ENCODE measurements at places on chromosomes 1 and 21.

GRCh38 chr1:202935844-202936243, 8.8 kb upstream of the KLHL12 start:
- no peak for DNase-seq

DNA sequence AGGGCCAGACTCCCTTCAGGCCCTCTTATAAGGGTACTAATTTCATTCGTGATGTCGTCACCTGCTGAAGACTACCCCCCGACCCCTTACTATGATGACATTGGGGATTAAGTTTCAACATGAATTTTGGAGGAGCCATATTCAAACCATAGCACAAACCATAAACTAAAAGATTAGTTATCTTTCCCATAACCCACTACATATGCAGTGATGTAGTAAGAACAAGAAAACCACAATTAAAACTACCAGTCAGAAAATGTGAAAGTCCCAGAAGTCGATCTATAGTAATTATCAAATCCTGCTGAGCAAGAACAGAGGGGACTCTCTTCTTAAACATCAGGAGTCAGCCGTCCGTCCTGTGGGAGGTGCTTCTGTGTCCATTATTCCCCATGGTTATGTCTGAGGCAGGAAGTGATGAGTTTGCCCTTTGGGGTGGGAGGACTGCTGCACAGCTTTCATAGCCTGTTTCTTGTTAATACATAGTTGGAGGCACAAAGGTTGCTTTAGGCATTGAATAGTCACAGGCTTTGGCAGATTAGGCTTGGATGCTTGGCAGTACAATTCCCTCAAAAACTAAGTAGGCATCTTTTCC, 35.9 kb upstream of the PTGFRN start:
- no peak for DNase-seq

- no peak for DNase-seq
Observed at GRCh38 chr1:172283766-172284165, 136.7 kb upstream of the C1orf105 start.

- no peak for DNase-seq
Observed at GRCh38 chr1:185400052-185400451, 83.0 kb upstream of the IVNS1ABP start.

DNA sequence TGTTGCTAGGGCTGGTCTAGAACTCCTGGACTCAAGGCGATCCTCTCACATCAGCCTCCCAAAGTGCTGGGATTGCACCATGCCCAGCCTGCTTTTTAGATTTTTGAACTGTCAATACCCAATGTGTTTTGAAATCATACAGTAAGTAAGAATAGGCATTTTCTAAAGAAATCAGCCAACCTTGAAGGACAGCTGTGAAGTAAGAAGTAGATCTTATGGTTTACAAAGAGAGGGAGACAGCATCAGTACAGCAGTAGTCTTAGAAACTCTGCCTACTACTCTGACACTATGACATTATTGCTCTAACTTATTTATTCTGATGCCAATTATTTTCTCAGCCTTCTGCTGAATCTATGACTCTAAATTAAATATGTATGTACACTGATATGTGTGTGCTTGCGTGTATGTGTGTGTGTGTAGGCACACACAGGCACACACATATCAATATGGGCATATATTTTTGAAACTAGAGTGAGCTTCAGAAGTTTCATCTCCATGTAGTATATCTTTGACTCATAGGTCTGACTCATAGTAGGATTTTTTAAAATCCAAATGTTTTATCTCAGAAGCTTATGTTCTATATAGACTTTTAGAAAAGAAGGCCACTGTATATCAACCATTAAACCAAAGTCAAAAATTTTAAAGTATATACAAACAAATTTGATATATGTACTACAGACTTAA, 140.4 kb downstream of the COL24A1 start:
- DNase-seq, result no peak

GRCh38 chr1:77562596-77563150, 119.8 kb downstream of the ZZZ3 start:
- no peak for DNase-seq

DNA sequence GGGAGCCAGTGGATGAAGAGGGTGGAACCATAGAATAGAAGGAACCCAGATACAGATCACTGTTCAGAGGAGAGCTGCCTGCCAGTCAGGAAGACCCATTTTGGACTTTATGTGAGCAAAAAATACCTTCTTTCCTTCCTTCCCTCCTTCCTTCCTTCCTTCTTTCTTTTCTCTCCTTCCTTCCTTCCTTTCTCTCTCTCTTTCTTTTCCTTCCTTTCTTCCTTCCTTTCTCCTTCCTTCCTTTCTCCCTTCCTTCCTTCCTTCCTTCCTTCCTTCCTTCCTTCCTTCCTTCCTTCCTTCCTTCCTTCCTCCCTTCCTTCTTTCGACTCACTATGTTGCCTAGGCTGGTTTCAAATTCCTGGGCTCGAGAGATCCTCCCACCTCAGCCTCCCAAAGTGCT, 22.1 kb upstream of the FMOD start:
- DNase-seq, result no peak

DNA sequence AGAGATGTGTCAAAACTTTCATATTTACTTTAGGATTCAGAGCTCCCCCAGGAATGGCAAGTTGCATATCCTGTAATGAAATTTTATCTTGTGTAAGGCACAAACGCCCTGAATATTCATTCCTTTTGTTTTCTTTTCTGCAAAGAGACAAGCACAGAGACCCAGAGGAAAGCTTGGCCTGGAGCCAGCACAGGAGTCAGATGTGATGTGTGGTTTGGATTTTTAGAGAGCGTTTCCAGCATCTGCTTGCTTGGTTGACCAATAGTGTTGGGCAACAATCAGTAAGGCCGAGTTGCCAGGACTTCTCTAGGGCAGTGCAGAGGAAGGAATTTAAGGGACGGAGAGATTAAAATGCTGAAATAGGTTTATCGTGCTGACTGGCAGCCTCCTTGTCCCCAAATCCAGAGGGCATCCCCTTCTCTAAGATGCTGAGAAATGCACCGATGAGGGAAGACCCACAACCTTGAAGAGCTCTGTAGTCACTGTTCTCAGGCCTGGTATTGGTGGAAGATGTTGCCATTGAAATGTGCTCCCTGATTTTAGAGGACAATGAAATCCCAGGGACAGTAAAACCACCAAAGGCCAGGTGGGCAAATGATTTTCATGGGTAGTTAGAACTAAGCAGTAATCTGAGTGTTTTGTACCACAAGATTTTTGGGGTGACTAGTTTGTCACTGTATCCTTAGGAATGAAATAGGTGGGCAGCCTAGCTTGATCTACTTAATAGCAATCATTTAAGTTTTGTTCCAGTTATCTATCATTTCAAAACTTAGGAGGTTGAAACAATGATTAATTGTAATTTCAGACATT, 37.9 kb upstream of the RHOU start:
- no peak for DNase-seq

DNA sequence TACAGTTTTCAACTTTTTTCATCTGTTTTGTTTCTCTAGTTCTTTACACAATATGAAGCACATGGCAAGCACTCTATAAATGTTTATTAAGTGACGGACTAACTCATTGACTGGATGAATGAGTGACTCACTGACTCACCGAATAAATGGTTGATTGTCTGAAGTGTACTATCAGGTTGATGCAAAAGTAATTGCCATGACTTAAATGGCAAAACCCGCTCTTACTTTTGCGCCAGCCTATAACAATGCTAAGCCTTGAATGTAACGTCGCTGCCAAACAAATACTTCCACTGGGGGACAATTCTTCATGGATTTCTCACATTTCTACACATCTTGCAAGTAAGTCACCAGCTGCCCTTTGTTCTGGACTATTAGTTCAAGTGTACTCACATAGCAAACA, 109.0 kb upstream of the KCTD3 start:
- no peak for DNase-seq
